ENCODE measurements at places on chromosomes 13 and 19.

- no peak for DNase-seq
Observed at GRCh38 chr13:76148374-76148773, 512.2 kb downstream of the LMO7 start.

GRCh38 chr13:100544866-100545683, 43.5 kb downstream of the GGACT start:
- no peak for DNase-seq

GRCh38 chr13:111031531-111031961, 83.6 kb upstream of the ARHGEF7 start:
- DNase-seq, result no peak

GRCh38 chr13:104586051-104586746, 1520.0 kb upstream of the SLC10A2 start:
- DNase-seq, result no peak

- no peak for DNase-seq
Observed at GRCh38 chr19:56567274-56568120, at the start of gene ZNF470. Gene ZNF470 (plus strand): TSS chr19:56567468. CDS start chr19:56570312, 2,844 bp downstream.

DNA sequence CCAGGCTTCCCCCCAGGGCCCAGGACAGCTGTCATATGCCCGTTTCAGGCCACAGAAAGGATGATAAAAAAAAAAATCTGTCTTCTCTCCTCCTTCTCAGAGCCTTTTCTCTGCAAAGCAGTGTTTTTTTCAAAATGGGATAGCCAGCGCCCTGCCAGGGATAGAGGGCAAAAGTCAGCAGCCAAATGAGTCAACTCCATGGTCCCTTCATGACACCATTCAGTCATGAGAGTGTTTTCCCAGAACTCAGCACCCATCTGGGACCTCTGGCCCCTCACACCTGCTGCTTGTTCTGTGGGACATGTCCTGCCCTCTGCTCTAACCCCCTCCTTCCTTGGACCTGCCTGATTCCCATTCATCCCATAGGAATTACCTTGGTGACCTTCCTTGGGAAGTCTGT, 95.0 kb downstream of the CYSLTR2 start:
- no peak for DNase-seq

DNA sequence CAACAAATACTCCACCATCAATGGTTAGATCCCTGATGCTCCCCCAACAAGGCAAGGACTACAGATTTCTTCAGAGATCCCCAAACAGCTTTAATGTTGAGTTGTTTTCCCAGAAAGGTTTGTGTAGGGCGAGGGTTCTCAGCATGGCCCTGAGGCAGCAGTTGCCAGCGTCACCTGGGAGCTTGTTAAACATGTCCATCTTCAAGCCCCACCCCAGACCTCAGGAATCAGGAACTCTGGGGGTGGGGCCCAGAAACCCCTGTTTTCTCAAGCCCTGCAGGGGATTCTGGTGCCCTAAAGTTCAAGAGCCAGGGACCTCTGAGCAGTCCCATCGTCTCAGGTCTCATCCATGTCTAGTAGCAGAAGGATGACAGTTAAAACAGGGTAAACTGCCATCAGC, 9.6 kb downstream of the EFNB2 start:
- DNase-seq, result no peak

GRCh38 chr13:111228262-111229144, 91.9 kb upstream of the TEX29 start:
- DNase-seq, result no peak

DNA sequence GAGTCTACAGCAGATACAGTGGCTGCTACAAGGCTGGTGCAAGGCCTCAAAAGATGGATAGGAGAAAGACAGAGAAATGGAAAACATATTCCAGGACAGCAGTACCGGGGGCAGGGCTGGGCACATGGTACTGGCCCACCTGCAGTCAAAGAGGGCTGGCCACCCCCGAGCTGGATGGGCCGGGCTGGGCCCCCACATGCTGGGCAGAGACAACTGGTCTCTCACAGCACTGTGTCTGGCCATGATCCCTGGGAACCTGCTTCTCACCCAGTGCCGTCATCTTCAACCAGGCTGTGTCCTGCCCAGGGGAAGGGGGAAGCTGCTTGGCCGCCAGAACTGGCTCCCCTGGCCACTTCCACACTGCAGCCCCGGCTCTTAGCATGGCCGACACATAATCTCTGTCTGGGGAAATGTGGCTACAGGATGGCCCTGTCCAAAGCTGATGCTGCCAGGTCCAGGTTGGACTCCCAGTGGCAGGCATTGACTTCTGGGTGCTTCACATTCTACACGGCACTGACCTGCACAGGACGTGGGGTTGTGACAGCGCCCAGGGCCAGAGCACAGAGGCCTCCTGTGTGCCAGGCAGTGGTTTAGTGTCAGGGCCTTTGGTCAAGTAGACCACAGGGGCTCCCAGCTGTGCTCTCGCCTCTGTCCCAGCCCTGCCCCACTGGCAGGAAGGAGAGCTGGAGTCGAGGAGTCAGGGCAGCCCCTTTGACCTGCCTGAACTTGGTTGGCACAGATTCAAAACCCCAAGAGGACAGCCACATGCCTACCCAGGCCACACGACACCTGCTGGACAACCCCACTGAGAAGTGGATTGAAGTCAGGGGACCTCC, 21.7 kb downstream of the PEPD start:
- DNase-seq, result no peak

- no peak for DNase-seq
Observed at GRCh38 chr19:49776371-49776764, 9.6 kb downstream of the AP2A1 start.

DNA sequence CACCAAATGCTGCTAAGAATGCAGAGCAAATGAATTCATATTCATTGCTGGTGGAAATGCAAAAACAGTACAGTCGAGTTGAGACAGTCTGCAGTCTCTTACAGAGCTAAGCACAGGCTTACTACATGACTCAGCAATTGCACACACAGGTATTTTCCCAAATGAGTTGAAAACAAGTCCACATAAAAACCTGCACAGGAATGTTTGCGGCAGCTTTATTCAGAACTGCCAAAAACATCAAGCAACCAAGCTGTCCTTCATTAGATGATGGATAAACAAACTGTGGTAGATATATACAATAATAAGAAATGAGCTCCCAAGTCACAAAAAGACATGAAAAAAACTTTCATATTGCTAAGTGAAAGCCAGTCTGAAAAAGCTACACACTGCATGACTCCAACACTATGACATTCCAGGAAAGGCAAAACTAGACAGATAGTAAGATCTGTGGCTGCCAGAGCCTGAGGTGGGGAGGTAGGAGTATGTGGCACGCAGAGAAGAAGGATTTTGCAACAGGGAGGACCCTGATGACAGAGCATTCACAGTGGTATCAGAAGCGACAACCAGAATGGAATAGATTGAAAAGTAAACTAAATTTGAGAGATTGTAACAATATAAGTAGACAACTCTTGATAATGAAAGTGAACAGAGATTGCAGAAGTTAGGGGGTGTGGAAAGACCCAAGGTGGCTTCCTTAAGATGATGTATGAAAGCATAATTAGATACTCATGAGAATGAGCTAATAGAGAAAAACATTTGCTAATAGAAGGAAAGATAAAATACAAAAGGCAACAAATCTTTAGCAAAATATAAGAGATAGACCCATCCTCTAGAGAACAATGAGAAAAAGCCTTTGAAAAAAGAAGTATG, 52.7 kb downstream of the TSC22D1 start:
- no peak for DNase-seq

- no peak for DNase-seq
Observed at GRCh38 chr19:4303819-4304537, 420 bp upstream of the FSD1 start.

DNA sequence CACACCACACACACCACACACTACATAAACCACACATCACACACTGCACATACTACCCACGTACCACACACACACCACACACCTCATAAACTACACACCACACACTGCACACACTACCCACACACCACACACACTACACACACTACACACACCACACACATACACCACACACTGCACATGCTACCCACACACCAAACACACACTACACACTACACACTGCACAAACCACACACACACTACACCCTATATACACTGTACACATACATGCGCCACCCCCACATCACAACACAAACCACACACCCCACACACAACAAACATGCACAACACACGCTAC, 5.5 kb downstream of the MAG start:
- no peak for DNase-seq

GRCh38 chr13:52004511-52005170, 6.6 kb downstream of the ATP7B start:
- no peak for DNase-seq
